RPMI7951 (cell line): ENCODE measurements at places on chromosomes 1 and 21. TPM values are rescaled to one million over a fixed set of nuclear protein-coding genes. Genes with fewer than 3 reads are reported as not detected.

Gene DDX59
- total RNA-seq, result 15.6 and 28.5 TPM in 2 replicates

Gene TAGLN2
- total RNA-seq, result 811 and 1,008 TPM in 2 replicates

Gene LAPTM5
- 70.7 and 82.5 TPM in 2 replicates for total RNA-seq

Gene GBP4
- 0.60 and 0.78 TPM in 2 replicates for total RNA-seq

DNA sequence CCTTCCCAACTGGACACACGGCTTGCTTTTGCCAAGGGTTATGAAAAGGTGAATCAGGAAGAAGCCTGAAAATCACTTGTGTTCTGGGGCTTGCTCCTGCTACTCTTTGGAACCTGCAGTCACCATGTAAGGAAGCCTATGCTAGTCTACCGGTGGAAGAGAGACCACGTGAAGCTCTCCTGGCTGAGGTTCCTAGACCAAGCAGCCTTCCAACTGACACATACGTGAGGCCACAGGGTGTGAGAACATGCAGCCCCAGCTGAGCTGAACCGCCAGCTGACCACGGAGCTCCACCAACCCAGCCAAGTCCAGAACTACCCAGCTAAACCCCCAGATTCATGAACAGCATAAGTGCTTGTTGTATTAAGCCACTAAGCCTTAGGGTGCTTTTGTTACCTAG lies 72.8 kb upstream of the KRTAP19-8 start:
- no peak for DNase-seq

GRCh38 chr1:90579212-90579802 lies 137.8 kb downstream of the BARHL2 start:
- peak; percentile 37 for DNase-seq

- no peak for DNase-seq
Observed at GRCh38 chr1:22914633-22915217, 57.9 kb downstream of the LACTBL1 start.
